Activated CD4-positive, alpha-beta memory T cell treated with anti-CD3 and anti-CD28 coated beads for 36 hours (primary cell): ENCODE measurements at places on chromosomes 4 and X. TPM values are rescaled to one million over a fixed set of nuclear protein-coding genes. Genes with fewer than 3 reads are reported as not detected.

Gene SLC49A3
- total RNA-seq: 0.19 TPM

GRCh38 chr4:78057600-78058550 is 752 bp downstream of the FRAS1 start:
- H3K36me3 ChIP-seq: peaks cover 2% of the 10 kb centered on the region
- H3K27ac ChIP-seq: no peak overlapping the region
- H3K4me3 ChIP-seq: peak overlapping the region; percentile 53
- H3K27me3 ChIP-seq: peaks cover 52% of the 10 kb centered on the region

DNA sequence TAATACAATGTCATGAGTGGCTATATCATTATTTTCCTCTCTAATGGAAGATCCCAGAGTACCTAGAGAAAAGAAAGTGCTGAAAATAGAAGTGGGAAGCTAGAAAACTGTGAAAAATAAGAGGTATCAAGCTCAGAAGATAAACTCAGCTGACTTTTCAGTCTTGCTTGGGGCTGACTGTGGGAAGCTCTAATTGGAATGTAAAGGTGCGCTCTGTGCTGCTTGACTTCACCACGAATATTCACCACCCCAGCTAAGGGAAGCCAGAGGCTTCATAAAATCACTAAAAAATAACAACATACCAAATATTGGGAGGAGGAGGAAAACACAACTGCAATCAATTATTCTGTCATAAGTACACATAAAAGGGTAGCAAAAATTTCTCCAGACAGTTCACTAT is 25.1 kb downstream of the NDST3 start:
- no peak overlapping the region for H3K4me3 ChIP-seq
- no peaks in the 10 kb centered on the region for H3K27me3 ChIP-seq
- H3K36me3 ChIP-seq: no peaks in the 10 kb centered on the region
- no peaks in the 10 kb centered on the region for H3K4me1 ChIP-seq

Gene ADGRG4
- total RNA-seq: not detected

DNA sequence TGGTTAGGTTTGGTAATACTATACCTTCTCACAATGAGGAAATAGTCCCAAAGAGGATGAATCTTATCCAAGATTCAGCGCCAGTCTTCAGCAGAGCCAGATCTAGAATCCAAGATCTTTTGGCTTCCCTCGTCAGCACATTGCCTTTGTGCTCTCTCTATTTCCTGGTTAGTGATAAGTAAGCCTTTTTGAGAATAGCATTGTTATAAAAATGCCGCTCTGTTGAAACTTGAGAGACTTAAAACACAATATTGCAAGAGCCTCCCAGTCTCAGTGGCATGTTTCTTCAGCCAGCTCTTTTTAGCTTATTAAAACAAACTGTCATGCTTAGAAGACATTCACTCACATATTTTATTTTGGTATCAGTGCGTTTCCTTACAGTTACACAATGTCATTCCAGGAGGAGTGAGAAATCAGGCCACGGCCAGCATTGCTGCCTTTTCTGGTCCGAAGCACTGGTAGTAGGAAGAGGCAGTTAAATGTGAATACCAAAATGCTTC is 141.4 kb downstream of the KLHL8 start:
- no peak overlapping the region for H3K27ac ChIP-seq
- peaks cover 38% of the 10 kb centered on the region for H3K4me1 ChIP-seq
- H3K36me3 ChIP-seq: peaks cover 3% of the 10 kb centered on the region

DNA sequence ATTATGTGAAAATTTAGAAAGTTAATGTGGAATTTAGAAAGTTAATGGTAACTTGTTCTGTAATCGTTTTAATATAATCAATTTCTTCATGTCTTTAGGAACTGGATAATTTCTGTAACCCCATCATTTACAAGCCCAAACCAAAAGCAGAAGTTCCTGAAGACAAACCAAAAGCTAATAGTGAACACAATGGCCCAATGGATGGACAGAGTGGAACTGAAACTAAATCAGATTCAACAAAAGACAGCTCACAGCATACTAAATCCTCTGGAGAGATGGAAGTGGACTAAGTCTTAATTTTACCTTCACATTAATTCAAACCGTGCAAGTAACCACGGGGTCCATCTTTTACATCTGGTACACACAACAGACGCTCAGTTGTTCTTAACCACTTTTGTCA is 48.1 kb upstream of the PLK4 start:
- no peak overlapping the region for H3K4me3 ChIP-seq
- DNase-seq: no peak
- H3K36me3 ChIP-seq: no peaks in the 10 kb centered on the region
- no peak overlapping the region for H3K27ac ChIP-seq
- H3K4me1 ChIP-seq: no peaks in the 10 kb centered on the region
- no peaks in the 10 kb centered on the region for H3K27me3 ChIP-seq

Gene GCNA
- total RNA-seq: 3.2 TPM

Gene NR3C2
- 4.2 TPM for total RNA-seq

Gene SATL1
- not detected for total RNA-seq

Gene KCTD8
- not detected for total RNA-seq

- peak overlapping the region; percentile 95 for H3K27ac ChIP-seq
- no peaks in the 10 kb centered on the region for H3K36me3 ChIP-seq
- DNase-seq: peak; percentile 94
- peaks cover 4% of the 10 kb centered on the region for H3K4me1 ChIP-seq
Measured at GRCh38 chrX:47129157-47129898, 15.2 kb downstream of the NDUFB11 start.

GRCh38 chr4:96756584-96756983 is 916.7 kb downstream of the PDHA2 start:
- no peak for DNase-seq
- no peaks in the 10 kb centered on the region for H3K36me3 ChIP-seq

Gene EXOC1L
- total RNA-seq: not detected

Gene ODAM
- not detected for total RNA-seq

DNA sequence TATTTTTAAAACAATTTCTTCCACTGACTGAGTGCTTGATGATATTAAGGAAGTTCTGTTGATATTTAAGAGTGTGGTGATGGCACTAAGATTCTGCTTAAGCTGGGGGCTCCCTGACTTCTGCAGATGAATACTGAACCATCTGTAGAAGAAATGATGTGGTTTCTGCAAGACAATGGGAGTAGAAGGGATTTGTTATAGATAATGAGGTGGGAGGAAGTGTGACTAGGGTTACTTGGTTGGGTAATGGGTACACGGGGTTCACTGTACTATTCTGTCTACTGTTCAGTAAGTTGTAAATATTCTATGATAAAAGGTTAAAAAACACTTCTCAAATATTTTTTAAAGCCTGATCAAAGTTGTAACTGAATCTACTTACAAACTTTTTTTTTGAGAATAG is 60.9 kb upstream of the TXK start:
- no peaks in the 10 kb centered on the region for H3K27me3 ChIP-seq
- no peak for DNase-seq
- no peak overlapping the region for H3K27ac ChIP-seq
- H3K4me1 ChIP-seq: no peaks in the 10 kb centered on the region

- peaks cover 39% of the 10 kb centered on the region for H3K36me3 ChIP-seq
- no peak overlapping the region for H3K4me3 ChIP-seq
- no peak overlapping the region for H3K27ac ChIP-seq
- DNase-seq: no peak
- peaks cover 6% of the 10 kb centered on the region for H3K4me1 ChIP-seq
Measured at GRCh38 chr4:25835384-25835783, 27.4 kb downstream of the SEL1L3 start.

DNA sequence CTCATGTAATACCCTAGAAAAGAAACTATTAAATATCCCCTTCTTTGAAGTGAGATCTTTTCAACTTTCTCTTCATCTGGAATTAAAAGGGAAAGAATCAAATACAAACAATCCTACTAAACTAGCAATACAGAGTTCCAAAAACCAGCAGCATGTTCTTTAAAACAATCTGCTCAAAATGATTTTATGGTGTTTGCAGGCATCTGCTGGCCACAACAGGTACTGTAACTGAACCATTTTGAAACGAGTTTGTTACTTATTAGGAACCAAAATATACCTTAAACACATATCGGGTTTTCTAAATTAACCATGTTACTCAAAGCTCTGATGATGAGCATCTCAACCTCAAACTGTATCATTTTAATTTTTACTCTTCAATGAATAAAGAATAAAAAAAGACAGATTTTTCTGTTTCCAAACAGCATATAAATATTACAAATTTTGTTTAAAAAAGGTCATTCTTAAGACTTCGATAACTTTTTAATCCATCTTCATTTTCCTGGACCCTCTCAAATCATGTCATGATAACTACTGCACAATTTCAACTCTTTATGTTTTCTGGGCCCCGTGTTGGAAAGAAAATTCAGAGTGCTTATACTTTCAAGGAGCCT is 56.5 kb downstream of the ARAP2 start:
- no peaks in the 10 kb centered on the region for H3K27me3 ChIP-seq
- peaks cover 20% of the 10 kb centered on the region for H3K4me1 ChIP-seq
- no peak overlapping the region for H3K27ac ChIP-seq
- H3K36me3 ChIP-seq: peaks cover 8% of the 10 kb centered on the region
- H3K4me3 ChIP-seq: no peak overlapping the region

- H3K4me1 ChIP-seq: no peaks in the 10 kb centered on the region
- peaks cover 10% of the 10 kb centered on the region for H3K36me3 ChIP-seq
- DNase-seq: no peak
- no peak overlapping the region for H3K4me3 ChIP-seq
Measured at GRCh38 chr4:37549041-37549440, 137.1 kb downstream of the RELL1 start.
